ENCODE measurements at places on chromosomes 5 and 9.
A peak's percentile ranks its signal among the peaks of the same experiment; 100 is the strongest.

- DNase-seq: no peak
Observed at GRCh38 chr5:94571415-94571814, 47.0 kb downstream of the KIAA0825 start.

- DNase-seq: no peak
Observed at GRCh38 chr5:107251151-107251550, 419.6 kb downstream of the EFNA5 start.

DNA sequence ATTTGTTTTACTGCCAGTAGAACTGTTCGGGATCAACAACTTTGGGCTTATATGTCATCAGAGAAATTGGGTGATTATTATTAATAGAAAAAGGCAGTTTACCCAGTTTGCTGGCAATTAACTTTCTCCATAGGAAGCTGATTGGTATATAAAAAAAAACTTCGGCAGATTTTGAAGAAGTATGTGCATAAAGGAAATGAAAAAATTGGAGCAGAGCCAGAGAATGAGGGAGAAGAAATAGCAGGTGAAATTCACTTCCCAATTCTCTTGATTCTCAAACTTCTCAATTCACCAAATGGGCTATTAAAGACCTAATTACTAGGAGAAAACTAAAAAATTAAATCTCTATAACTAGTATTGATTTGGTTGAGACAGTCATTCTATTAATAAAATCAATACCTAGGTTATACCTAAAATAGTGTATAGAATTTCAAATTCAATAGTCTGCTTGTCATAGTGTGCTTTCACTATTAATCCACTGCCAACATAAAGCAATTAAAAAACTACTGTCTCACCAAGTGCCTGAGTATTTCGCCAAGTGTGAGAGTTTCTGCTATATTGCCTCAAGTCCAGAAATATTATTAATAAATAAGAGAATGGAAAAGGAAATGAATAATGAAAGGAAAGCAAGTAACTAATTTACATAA, 47.5 kb downstream of the STX17 start:
- no peak for DNase-seq

DNA sequence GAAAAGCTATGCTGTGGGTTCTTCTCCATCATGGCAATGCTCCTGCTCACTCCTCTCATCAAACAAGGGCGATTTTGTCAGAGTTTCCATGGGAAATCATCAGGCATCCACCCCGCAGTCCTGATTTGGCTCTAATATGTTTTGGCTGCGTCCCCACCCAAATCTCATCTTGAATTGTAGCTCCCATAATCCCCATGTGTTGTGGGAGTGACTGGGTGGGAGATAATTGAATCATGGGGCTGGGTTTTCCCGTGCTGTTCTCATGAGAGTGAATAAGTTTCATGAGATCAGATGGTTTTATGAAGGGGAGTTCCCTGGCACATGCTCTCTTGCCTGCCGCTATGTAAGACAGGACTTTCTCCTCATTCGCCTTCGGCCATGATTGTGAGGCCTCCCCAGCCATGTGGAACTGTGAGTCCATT, 163.8 kb downstream of the GADD45G start:
- no peak for DNase-seq

DNA sequence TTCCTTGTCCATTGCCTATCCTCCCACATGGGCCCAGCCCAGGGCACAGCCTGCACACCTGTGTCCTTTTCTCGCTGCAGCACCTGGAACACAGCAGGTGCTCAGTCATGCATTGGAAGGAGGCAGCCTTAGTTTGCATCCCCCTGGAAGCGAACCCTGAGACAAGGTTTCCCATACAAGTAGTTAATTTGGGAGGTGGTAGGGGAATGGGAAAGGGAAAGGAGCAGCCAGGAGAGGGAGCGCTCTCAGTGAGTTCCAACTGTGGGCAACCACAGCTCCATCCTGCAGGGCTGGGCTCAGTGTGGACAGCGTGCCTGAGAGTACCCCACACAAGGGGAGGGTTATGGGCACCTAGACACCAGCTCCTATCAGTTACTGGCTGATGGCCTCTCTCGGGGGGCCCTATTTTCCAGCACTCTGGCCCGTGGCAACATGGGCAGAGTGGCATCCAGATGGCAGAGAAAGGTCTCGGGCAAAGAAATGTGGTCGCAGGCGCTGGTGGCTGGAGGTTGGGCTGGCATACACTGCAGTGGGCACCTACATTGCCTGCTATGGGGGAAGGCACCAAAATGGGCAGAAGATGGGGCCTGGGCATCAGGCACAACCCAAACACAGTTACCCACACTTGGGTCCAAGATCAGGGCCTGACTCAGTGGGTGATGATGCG, 50.1 kb downstream of the TSPAN17 start:
- no peak for DNase-seq

DNA sequence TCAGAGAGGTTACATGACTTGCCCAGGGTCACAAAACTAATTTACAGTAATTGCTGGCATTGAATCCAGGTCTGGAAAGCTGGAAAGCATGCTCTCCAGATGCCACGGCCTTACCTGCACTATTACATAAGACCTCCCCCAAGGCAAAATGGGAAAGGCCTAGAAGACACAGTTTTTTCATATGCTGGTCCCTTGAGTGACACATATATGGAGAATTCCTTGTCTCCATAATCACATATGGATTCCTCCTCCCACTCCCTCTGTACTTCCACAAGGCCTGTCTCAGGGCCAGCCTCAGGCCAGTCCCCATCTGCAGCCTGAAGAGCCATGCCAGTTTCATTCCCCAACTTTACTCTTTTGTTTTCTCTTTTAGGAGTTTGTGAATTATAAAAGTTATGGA, 28.6 kb upstream of the MEIKIN start:
- no peak for DNase-seq

- DNase-seq: no peak
Observed at GRCh38 chr5:95445995-95446394, 54.8 kb downstream of the FAM81B start.

GRCh38 chr5:61784341-61784740, 452.3 kb downstream of the ZSWIM6 start:
- no peak for DNase-seq

DNA sequence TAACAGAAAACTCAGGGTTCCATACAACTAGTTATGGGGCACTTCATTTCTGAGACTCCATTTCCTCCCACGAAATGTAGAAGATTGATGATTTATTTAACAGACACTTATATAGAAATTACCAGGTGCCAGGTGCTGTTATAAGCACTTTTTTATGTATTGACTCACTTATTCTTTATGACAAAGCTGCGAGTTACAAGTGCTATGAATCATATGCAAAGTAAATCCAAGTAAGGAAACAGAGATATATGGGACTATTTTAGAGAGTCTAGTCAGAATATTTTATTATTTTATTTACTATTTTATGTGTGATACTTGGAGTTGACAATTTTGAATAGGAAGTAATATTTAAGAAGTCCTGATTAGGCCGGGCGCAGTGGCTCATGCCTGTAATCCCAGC, 822.8 kb upstream of the C9orf72 start:
- DNase-seq: no peak

DNA sequence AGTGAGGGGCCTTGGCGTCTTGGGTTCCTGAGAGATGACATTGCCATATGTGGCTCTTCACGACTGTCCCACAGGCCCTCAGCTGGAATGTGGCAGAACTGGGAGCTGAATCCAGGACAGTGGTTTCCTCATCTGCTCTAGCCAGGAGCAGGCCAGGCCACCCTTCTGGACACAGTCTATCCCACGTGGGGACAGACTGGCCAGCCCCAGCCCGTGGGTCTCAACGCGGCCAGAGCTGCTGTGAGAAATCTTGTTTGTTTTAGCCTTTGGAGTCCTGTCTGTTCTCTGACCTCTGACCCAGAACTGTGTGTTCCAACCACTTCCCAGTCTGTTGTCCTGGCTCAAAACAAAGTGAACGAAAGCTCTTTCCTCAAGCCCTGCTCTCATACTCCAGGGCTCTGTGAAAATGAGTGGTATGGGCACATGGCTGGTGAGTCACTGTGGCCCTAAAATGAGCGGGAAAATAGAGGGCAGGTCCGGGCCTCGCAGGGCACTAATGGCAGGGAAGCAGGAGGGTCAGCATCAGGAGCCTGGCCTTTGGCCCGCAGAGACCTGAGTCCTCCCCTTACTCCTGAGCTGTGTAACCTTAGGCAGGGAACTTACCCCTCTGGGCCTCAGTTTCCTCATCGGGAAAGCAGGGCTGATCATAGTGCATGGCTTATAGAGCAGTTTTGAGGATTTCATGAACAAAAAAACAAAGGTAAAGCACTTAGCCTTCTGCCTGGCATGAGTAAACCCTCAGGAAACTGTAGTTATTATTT, 34.8 kb upstream of the GLRX start:
- no peak for DNase-seq

GRCh38 chr5:21802869-21803490, 1050.2 kb downstream of the CDH12 start:
- no peak for DNase-seq

GRCh38 chr5:132883261-132883834, 9.9 kb downstream of the LEAP2 start:
- DNase-seq: no peak

- no peak for DNase-seq
Observed at GRCh38 chr9:14302405-14302804, 11.5 kb downstream of the NFIB start.

DNA sequence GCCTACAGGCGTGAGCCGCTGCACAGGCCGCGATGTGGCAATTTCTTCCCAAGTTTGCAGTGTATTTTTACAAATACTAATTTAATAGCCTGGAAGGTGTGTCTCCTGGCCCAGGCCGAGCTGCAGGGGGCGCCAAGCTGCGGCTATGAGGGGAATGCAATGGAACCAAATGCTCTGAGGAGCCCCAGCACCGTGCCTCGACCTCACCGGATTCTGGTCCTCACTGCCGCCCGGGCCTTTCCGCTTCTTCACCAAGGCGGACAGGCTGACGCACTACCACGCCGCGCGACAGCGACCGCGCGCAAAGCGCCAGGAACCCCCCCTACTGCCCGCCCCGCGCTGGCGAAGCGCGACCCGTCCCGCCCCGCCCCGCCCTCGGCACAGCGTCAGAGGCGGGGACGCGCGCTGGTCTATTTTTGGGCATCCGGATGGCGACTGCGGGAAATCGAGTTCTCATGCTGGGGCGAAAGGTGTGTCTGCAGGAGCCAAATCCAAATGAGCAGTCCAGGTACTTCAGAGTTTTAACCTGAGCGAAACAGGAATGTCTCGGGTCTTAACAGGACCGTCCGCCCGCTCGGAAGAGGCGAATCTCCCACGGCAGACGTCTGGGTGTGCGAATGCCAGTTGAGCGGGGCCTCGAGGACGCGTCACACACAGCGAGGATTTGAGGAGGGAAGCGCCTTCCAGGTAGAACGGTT, 31.7 kb upstream of the PRXL2C start:
- peak; percentile 27 for DNase-seq

- no peak for DNase-seq
Observed at GRCh38 chr5:114223866-114224265, 138.0 kb upstream of the KCNN2 start.
